ENCODE measurements at places on chromosomes 5 and 9. TPM values are rescaled to one million over a fixed set of nuclear protein-coding genes. Genes with fewer than 3 reads are reported as not detected.

Gene FOXB2
- not detected for polyA plus RNA-seq

Gene CATSPER3
- 0.80 TPM for polyA plus RNA-seq

Gene NLN
- 18.7 TPM for polyA plus RNA-seq

Gene GADD45G
- polyA plus RNA-seq = 161 TPM

Gene SV2C
- 0.88 TPM for polyA plus RNA-seq

Gene CCIN
- polyA plus RNA-seq = not detected

Gene COL23A1
- polyA plus RNA-seq = 0.12 TPM

Gene SPATA6L
- polyA plus RNA-seq = 0.89 TPM
